ENCODE measurements at places on chromosomes 5 and 9.

- no peak for DNase-seq
These were observed 198.8 kb downstream of the FRMD3 start for GRCh38 chr9:83339435-83339834.

- DNase-seq = no peak
These were observed 18.7 kb upstream of the PARP8 start for GRCh38 chr5:50647726-50648125.

DNA sequence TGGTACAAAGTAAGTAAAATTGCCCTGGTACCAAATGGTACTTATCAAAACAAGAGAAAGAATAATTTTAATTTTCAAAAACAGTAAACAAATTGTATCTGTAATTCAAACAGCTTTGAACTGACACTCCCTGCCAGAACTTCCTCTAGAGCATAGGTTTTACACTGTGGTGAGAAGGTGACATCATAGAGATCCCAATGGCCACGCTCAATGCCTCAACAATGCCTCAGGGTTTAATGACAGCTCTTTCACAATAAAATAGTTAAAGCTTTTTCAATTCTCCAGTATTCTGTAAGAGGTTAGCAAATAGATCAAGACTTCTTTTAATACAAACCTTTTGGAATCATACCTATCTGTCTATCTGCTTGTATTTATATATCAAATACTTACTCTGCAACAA is 437.1 kb downstream of the PRR16 start:
- no peak for DNase-seq

- no peak for DNase-seq
These were observed 4.1 kb upstream of the TLE4 start for GRCh38 chr9:79567671-79568098.

DNA sequence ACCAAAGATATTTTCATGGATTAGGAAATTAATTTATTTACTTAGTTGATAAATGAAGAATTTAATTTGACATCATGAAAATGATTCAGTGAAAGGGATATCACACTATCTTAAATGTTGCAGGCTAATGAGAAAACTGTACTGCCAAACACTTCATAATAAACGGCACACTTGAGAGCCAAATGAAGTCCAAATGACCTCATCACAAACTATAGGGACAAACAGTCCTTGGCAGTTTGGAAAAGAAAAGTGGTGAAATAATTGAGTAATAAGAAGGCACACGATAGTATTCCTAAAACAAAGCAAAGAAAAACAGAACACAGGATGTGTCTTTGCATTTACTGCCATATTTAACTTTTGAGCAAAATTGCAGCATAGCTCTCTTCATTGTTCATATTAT is 116.9 kb upstream of the TLR4 start:
- DNase-seq = no peak

GRCh38 chr5:96881511-96882115 is 5.3 kb downstream of the ERAP2 start:
- DNase-seq = no peak

- DNase-seq = no peak
These were observed 352.1 kb upstream of the CD180 start for GRCh38 chr5:67548520-67549295.

GRCh38 chr9:970151-970996 is 6.1 kb upstream of the DMRT3 start:
- DNase-seq = no peak

DNA sequence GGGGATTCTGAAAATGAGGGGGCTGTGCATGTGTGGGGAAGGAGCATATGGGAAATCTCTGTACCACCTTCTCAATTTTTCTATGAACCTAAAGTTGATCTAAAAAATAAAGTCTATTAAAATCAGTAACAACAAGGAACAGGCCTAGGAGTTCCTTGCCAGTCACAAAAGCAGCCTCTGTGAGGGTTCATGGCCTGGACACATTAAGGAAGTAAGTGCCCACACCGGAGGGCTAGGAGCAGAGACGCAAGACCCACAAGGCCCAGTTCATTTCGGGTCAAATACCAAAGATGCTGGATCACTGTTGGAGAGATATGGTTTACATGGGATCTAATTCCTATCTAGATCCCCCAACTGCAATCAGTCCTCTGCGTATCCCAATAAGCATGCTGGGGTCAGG is 88.4 kb downstream of the SEMA4D start:
- no peak for DNase-seq

GRCh38 chr5:134449167-134449566 is 37.5 kb upstream of the CDKN2AIPNL start:
- DNase-seq = no peak

DNA sequence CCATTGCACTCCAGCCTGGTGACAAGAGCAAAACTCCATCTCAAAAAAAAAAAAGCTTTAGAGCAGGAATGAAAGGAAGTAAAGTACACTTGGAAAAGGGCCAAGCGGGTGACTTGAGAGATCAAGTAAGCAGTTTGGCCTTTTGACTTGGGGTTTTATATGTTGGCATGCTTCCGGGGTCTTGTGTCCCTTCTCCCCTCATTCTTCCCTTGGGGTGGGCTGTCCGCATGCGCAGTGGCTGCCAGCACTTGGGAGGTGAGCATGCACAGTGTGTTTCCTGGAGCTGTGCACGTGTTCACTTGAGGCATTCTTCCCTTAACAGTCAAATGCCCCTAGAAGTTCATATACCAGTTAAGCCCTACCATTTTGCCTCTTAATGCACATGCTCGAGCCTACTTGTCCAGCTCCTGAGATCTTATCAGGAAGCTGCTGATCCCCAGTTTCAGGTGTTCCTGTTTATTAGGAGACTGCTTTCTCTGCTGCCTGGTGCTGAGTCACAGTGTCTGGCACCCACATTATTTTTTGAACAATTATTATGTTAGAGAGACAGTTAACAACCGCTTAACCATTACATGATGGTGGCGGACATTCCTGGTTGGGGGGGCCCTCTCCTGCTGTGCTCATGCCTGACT is 32.6 kb upstream of the PRRC2B start:
- DNase-seq = peak; percentile 34

DNA sequence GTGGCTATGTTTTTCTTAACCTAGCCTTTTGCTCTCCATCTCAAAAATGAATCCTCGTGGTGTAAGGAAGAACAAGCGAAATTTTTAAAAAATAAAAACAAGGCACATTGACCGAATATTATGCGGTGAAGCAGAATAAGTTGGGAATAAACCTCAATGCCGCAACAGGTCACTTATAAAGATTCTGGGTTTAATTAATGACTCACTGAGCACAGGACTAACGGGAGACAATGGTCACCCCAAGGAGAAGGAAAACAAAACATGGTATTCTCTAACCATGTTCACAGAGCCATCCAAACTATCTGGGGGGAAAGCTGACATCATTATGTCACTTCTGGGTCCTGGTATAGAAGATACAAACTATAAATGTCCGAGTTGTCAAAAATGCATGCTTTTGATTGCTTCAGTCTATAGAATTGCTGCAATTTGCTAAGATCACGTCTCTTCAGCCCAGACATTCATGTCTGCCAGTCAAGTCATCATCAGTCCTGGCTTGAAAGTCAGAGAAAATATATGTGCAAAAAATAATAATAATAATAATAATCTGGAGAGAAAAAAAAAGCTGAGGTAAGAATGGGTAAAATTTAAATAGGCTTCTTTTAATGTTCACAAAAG is 280.6 kb downstream of the NR2F1-AS1 start:
- no peak for DNase-seq

DNA sequence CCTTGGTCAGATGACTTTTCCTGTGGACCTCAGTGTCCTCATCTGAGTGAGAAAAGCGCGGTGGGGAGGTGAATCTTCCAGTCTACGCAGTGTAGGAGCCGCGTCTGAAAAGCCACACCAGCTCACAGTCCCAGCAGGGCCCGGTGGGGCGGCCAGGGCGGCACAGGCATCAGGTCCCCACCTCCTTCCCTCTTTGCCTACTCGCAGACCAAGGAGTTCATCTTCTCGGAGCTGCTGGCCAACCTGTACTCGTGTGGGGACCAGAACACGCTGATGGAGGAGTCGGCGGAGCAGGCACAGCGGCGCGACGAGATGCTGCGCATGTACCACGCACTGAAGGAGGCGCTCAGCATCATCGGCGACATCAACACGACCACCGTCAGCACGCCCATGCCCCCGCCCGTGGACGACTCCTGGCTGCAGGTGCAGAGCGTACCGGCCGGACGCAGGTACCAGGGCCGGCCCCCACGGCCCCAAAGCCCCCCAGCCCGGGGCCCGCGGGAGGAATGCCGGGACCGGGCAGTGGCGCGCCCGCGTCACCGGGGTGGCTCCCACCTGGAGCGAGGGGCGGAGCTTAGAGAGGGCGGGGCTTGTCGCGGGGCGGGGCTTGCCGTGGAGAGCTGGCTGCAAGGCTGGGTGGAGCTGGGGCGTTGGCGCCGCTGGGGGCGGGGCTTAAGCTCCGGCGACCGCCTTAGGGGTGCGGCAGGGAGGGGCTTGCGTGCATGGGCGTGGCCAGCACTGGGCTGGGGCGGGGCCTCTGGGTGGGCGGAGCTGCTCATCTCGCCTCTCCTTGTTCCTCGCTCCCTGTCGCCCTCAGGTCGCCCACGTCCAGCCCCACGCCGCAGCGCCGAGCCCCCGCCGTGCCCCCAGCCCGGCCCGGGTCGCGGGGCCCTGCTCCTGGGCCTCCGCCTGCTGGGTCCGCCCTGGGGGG is 25.6 kb downstream of the GOLGA2 start:
- peak; percentile 99 for DNase-seq

DNA sequence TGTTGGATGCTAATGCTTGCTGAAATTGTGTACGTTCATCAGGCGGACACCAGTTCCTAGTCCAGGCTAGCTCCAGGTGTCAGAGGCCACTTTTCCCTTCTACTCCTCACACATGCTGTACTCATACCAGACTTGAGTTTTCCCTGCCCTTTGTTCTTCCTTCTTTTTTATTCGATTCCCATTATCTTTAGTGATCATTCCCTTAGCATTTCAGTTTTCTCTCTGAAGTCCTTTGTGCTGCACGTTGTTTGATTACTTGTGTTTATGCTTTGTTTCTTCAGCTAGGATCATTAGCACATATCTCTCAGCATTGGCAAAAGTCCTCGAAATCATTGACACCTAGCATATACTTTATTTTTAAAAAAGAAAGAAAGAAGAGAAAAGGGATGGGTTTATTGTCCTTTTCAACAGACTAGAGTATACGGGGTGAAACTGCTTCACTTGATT is 409 bp upstream of the COX7C start:
- no peak for DNase-seq

- no peak for DNase-seq
These were observed 82.0 kb upstream of the TTC23L start for GRCh38 chr5:34756781-34757624.

GRCh38 chr9:107982745-107983144 is 493.2 kb upstream of the KLF4 start:
- DNase-seq = no peak

GRCh38 chr9:109791003-109791677 is 11.1 kb downstream of the PALM2AKAP2 start:
- no peak for DNase-seq

DNA sequence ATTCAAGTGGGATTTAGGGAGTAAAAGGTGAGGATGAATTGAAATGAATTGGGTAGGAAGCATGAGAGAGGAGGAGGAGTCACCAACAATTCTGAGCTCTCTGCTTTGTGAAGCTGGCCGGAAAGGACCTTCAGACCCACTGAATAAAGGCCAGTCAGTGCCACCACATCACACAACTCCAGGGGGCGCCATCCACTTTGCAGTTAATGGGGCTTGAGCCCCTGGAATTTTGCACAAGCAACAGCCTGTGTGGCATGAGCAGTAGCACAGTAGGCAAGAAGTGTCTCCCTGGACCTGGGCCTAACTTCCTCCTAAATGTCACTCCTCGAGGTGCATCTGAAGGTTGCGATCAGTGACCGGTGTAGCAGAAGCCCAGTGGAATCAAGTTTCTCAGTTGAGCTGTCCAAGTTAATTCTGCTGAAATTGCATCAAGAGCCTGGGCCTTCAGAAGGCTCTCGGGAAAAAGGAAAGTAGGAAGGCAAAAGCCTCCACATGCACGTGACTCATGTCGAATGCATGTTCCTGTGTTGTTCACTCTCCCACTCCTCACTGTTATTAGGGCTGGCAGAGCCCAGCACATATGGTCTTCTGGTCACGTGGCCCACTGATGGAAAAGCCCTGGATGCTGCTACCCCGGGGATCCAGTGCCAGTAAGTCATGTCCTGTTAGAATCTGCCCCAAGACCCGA is 27.8 kb upstream of the GLIS3 start:
- DNase-seq = no peak

DNA sequence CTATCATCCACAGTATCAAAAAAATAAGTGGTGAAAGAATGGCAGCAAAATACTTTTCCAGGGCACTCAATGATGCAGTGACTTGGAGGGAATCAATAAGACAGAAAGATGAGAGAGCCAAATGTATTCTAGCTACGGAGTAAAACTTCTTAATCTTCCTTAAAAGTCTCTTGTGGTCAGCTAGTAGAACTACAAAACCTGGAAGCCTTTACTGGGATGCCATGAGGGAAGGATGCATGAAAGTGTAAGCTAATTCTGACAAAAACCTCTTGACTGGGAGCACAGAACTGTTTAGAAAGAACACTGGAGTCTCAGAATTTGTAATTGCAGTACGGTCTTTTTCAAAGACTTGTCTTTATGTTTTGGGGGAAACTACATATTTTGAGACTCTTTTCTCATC is 432.8 kb upstream of the PTPRD start:
- no peak for DNase-seq

DNA sequence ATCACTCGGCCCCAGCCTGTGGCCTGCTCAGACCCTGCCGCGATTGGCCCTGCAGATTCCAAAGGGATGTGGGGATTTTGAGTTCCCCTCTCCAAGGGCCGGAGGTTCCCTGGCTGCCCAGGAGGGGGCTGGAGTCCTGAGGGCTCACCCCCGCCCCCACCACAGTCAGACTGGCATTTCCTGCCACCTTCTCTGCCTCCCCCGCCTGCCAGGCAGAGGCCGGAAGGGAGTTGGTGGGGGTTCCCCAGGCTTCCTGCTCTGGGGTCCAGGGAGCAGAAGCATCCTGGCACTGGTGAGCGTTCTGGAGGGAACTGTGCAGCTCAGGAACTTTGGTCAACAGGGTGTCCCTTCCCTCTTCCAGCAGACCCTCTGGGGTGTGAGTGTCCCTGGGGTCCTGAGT is 70.6 kb downstream of the RXRA start:
- DNase-seq = peak; percentile 68

- DNase-seq = no peak
These were observed 1220.0 kb downstream of the PTPRD start for GRCh38 chr9:9392755-9393154.

DNA sequence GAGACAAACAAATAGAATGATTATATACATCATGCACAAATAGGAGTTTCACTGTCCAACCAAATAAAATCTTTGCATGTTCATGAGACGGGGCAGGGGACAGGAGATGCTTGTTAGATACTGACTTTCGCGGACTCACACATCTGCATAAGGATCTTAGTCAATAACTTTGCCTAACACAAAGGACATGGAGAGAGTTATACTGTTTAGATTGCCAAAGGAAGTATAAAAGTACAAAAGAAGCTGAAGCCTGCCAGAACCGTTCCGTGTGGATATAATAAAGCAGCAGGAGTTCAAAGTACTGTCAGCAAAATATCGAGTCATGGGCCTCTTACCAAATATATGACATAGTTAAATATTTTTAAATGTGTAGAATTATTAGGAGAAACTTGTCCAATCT is 1148.4 kb downstream of the EFNA5 start:
- no peak for DNase-seq

- DNase-seq = no peak
These were observed 24.8 kb downstream of the NIPAL4 start for GRCh38 chr5:157484768-157485167.
